ENCODE measurements at places on chromosomes 16 and 17.

DNA sequence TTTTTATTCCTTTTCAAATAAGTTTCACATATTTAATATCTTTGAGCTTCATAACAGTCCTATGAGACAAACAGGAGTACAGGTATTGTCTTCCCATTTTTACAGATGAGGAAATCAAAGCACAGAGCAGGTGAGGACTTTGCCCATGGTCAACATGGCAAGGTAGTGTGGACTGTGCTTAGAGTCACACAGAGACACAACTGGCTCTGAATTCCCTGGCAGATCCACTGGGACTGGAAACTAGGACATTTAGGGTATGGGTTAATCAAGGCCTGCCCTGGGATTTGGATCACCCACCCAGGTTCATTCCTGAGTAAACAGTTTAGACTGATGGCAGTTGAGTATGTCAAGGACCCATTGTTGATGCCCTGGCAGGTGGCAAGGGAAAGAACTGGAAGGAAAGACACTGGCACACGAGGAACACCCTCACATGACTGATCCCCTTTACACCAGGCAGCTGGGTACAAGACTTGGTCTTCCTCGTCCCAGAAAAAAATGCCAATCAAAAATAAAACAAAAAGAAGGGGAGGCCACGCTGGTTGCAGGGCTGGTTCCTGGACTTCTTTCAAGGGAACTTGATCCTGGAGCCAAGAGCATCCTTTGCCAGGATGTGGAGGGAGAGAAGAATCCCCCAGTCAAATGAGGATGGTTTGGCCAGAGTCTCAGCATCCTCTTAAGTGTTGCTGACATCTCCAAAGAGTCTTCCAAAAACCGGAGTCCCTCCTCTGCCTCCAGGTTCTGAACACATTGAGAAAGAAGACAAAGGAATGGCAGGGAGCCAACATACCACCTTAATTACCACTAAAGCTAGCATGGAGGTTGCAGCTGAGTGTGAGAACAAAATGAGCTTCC is 34.9 kb downstream of the CHD9 start:
- peak; percentile 10 for DNase-seq

GRCh38 chr17:50967795-50968194 is 101.6 kb upstream of the TOB1 start:
- no peak for DNase-seq

- no peak for DNase-seq
Observed at GRCh38 chr16:69555437-69555836, 10.3 kb upstream of the NFAT5 start.

DNA sequence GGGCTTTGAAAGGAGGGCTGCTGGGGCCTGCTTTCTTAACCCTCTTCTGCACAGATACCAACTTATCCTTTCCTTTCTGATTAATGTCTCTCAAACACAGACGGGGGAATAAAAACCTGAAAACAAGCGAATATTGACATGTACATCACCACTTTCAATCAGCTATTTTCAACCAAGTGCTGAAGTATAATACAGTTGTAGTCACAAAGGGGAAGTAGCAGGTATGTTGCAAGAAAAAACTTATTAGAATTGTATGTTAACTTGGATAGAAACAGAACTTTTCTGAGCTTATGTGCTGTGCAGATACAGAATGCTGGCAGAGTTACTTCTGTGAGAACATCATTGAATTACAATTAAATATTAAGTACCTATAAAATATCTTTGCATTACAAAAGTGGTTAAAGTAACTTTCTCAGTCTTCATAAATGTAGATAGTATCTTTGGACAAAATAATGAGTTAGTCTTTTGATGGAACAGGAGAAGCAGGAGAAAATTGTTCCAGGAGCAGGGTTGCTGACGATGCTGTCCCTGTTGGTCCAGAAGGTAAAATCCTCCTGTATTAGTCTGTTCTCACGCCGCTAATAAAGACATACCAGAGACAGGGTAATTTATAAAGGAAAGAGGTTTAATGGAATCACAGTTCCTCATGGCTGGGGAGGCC is 59.5 kb downstream of the RPTOR start:
- no peak for DNase-seq

DNA sequence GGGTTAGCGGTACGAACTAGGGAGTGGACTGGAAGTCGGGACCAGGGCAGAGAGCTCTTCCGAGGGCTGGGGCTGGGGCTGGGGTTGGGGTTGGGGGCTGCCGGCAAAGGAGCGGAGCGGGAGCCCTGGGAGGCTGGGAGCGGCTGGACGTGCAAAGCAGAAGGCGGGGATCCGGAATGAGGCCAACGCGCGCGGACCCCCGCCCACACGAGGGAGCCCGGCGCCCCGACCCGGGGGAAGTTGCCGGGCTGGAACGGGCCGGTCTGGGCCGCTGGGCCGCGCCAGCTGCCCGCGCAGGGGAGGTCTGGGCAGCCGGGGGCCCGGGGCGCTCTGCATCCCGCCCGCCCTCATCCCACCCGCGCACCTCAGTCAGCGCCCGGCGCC is 323 bp downstream of the ST3GAL2 start:
- no peak for DNase-seq

DNA sequence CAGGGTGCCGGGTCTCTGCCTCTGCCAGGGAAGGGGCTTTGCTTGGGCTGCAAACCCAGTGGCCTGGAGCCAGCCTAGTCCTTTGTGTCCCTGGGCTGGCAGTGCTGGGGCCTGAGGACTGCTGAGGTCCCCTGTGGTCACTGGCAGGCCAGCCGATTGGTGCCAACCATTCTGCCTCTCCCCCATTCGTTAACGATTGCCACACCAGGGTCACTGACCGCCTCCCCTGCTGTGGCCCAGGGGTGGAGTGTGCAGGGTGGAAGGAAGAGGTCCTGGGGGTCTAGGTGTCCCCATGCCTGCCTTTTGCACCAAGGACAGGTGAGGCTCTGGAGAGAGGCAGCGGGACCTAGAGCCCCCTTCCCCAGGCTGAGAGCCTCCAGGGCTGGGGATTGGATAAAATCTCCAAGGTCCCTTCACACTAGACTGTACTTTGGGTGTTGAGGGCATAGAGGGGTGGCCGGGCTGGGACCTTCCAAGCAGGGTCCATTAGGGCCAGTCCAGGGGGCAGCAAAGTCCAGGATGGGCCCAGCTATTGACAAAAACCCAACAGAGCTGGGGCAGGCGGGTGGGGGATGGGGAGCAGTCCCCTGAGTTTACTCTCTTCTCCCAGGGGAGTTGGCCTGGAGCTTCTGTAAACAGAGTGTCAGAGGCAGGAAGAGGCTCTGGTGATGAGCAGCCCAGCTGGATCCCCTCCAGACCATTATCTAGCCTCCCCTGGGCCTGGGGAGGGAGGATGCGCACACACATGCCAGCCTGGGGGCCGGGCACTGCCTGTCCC is 1.1 kb downstream of the VASN start:
- DNase-seq = peak; percentile 44

DNA sequence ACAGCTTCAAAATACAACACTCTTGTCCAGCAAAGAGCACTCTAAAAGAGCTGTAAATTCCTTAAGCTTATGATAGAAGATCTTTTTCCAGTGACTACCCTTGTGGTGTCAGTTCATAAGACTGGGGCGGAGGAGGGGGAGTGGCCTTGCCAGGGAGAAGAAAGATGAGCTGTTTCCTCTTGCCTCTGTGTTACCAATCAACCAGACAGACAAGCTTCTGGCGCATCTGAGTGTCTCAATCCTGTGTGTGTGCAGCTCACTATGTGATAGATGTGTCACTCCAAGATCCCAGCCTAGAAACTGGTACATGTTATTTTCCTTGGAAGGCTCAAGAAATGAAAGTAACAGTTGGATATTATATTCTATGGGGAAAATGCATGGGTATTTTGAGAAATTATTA is 167.4 kb upstream of the CACNG3 start:
- no peak for DNase-seq

GRCh38 chr17:79065105-79065670 is 9.4 kb upstream of the ENGASE start:
- DNase-seq = no peak

DNA sequence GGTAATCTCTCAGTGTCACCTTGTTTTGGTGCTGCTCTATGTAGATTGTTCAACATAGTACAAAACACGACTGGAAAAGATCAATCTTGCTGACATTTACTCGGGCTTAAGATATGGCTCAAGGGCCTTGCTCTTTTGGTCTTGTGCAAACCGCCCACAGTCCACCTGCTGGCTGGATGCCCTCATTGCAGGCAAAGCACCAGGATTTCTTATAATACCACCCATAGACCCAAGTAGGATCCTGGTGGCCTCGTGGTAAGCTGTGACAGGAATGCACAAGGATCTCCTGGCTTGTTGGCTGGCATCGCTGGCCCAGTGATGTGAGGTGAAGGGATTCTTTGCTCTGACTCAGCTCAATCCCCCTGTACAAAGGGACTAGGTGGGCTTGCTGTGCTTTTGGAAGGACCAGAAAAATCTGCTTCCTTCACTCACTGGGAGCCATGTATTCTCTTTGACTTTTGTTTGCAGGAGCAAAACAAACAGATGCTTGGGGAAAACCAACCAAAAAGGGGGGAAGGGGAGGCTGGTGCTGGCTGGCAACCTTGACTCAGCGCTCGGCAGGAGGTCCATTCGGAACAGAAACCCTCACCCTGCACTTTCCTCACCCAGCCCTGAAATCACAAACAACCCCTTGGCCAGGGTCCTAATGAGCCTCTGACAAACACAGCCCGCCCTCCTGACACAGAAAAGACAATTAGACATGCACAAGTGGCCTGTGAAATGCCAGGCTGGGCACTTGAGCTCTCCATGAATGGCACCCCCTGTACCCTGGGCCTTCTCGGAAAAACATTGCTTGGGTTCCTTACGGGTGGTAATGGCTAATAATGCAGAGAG is 36.6 kb upstream of the MED9 start:
- DNase-seq = peak; percentile 70

GRCh38 chr16:73998707-73999106 is 297.9 kb upstream of the PSMD7 start:
- no peak for DNase-seq

GRCh38 chr17:74190154-74190553 is 13.3 kb upstream of the RPL38 start:
- DNase-seq = peak; percentile 56

- no peak for DNase-seq
Observed at GRCh38 chr17:39525801-39526506, 64.7 kb downstream of the CDK12 start.

DNA sequence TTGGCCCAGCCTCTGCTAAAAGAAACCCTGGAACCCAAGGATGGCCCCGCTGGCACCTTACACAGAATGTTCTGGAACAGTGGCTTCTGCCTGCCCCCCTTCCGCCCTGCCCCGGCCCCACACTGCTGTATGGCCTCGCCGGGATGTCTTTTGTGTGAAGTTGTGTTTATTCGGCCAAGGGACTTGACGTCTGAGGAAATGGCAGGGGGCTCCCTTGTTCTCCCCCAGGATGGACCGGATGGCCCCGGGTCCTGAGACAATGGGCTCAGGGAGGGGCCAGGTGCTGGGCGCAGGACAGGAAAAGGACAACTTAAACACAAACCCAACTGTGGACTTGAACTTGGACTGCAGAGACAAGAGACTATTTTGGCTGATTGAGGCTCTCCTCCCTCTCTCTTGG is 81.6 kb upstream of the GSE1 start:
- DNase-seq = no peak

DNA sequence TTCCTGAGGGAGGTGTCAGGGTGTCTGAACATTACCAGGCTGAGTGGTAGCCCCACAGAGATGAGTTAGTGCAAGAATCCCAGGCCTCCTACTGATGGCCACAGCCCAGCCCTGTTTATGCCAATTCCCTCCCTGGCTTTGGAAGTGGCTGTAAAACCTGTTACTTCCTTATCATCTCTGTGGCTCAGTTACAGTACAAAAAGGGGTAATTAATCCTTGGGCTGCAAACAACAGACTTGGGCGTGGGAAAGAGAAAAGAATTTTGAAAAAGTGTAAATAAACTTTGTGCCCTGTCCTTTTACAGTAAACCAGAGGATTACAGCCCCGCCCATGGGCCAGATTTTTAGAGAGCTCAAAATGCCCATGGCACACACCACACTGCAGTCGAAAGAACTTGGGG is 73.1 kb upstream of the AXIN2 start:
- no peak for DNase-seq

- DNase-seq = peak; percentile 6
Observed at GRCh38 chr17:9484789-9485188, 90.8 kb downstream of the STX8 start.

DNA sequence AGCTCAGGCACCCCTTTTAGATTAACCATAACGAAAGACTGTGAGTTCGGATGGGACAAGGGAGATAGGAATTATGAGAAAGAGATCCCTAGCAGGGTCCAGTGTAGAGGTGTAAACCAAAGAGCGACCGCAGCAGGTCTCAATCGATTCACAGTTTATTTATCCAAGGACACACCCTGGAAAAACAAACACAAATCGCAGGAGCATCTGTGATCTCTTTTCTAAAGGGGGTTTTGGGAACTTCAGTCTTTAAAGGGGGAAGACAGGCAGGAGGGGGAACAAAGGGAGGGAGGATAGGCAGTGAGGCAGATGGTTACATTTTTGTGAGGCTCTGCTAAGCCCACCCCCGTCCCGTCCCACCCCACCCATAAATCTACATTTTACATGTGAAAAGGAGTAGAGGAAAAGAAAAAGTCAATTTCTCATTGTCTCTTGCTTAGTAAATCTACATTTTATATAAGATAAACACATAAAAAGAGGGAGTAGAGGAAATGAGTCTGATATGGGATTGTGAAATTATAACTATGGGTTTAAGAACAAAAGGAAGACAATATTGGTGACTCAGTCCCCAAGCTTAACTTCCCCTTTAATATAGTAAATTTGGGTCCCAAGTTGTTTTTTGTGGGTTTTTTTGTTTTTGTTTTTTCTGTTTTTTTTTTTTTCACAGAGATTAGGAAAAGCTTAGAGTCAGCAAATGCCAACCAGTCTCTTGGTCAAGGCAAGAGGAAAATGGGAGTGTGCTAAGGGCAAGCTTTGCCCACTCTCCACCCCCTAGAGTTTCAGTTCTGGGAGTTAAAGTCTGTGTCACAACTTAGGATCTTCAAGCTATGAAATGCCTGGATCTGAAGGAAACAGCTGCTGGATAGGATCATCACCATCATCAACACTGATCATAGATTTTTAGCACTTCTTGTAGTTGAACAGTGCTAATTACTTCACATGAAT is 160.9 kb upstream of the CDH5 start:
- DNase-seq = no peak

GRCh38 chr16:27346819-27347218 is 33.0 kb downstream of the IL4R start:
- no peak for DNase-seq

DNA sequence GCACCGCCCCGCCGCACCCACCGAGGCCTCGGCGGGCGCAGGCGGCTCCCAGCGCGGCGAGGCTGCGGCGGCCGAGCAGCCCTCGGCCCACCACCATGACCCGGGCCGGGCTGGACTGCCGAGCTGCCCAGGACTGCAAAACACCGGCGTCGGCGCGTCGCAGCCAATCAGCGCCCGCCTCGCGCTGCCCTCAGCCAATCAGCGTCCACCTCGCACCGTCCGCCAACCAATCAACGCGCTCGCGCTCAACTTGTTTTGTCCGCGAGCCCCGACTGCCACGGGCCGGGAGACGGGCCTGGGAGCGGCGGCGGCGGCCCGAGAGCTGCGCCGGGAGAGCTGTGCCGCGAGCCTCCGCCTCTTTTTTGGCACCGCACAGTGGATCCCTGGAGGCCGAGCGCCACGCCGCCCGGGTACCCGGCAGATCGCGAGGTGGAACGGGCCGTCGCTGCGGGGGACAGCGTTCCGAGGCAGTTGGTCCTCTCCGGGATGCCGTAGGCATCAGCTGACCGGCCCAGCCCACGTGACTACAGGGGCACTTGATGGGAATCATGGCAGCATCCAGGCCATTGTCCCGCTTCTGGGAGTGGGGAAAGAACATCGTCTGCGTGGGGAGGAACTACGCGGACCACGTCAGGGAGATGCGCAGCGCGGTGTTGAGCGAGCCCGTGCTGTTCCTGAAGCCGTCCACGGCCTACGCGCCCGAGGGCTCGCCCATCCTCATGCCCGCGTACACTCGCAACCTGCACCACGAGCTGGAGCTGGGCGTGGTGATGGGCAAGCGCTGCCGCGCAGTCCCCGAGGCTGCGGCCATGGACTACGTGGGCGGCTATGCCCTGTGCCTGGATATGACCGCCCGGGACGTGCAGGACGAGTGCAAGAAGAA is at the start of the genes FAHD1 and HAGH:
Gene FAHD1 (plus strand): TSS at position 516 of the 883 bp plus-strand sequence. CDS start 33 bp downstream, at position 549.
Gene HAGH (minus strand): TSS at position 135 of the 883 bp plus-strand sequence. CDS start 38 bp downstream, at position 97.
- DNase-seq = peak; percentile 96

All from HT1080 (cell line).